ENCODE measurements at places on chromosomes 2 and 18.

DNA sequence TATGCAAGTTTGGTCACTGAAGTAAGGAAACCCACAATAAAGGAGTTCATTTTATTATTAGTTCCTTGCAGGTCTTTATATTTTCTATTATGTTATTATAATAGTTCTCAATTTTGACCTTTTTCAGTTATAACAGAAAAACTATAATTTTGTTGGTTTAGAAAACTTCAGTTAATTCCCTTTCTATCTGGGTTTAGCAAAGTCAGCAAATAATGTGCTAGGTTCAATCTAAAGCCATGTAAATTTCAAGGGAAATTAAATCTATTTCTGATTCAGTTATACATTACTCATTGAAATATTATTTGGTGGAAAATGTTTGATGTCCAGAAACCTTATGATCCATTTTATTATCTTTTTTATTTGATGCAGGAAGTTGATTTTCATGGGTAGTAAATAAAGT is 43.7 kb downstream of the MYL1 start:
- DNase-seq, result no peak

DNA sequence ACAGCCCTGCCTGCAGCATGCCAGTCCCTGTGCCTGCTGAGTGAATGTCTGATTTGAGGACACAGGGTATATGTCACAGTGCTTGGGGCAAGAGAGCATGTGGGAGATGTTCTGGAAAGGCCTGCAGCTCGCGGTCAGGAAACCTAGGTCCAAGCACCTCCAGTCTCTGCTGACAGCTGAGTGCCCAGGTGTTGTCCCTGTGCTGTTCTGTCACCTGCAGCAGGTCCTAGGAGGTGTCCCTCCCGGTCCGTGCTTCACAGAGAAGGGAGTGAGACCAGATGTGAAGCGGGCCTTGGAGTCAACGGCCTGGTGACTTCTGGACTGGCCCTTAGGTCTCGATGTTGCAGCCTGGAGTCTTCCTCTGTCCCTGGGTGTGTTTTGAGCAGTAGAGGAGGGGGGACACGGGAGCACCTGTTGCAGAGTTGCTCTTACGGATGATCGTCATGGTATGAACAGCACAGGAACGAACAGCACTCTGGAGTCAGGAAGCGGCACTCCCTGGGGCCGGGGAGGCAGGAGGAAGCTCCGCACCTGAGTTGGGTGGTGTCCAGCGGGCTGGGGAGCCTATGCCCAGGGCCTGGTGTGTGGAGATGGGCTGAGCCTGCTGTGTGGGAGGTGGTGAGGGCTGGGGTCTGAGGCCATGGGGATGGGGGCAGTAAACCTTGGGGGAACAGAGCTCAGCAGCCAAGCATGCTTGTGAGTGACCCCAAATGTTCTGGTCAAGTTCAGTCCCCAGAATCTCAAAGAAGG is 21.6 kb upstream of the ARHGEF4 start:
- no peak for DNase-seq

GRCh38 chr2:118032169-118033013 is 18.5 kb upstream of the CCDC93 start:
- peak; percentile 49 for DNase-seq

DNA sequence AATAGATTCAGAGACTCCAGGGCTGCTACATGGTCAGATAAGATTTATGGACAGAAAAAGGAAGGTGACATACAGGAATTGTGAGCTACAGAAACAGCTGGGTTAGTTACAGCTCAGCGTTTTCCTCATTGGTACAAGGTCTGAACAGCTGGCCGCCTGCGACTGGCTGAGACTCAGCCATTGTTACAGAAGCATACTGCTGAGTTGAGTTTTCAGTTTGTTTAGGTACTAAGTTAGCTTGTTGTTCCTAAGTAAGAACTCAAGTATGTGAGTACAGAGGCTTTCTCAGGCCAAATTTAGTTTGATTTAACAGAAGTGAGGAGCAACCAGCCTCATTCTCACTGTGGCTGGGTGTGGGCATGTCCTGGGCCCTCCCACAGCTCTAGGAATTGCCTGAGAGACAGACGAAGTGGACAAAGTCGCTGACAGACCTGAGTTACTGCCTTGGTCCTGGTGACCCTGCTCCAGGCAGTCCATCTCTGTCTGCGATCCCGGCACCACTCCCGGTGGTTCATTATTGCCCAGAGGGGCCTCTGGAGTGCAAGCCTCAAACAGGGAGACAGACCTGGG is 27.8 kb upstream of the RHOB start:
- DNase-seq, result no peak

DNA sequence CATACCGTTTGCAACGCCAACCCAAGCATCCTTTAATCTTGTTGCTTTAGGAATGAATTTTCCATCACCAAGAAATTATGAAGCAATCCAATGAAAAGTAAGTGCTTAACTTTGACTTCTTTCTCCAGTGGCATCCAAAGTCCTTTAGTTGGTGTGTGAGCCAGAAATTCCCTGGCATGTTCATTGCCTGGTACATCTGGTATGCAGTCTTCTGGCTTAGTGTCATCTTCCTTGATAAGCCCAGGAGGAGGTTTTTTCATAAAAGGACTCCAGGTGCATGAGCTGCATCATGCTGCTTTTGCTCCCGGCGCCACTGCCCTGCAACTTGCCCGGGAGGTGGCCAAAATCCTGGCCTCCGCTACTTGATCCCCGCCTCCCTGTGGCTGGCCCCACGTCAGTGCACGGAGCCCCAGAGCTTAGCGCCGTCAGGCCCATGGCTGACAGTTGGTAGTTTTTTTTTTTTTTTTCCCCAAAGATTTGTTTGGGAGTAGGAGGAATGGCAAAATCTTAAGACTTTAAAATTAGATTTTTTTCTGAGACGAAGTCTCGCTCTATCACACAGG is 58.7 kb downstream of the PUM2 start:
- no peak for DNase-seq

- DNase-seq, result no peak
These were observed 126.4 kb upstream of the MGAT5 start for GRCh38 chr2:134127496-134127895.

DNA sequence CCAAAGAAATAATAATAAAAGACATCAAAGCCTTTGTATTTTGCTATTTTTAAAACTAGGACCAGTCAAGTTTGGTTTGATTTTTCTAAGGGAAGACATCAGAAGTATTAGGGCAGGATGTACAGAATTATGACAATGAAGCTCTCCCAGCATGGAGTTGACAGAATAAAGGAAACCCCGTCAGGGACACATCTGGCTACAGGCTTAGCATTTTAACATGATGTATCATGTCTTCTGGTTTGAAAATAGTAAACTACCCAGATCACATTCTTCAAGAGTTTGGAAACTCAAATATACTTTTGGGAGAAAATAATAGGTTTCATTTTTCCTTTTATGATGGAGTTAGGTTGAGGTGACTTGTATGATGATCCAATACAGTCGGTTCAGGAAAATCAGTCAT is 552.0 kb upstream of the CDH2 start:
- DNase-seq, result no peak

DNA sequence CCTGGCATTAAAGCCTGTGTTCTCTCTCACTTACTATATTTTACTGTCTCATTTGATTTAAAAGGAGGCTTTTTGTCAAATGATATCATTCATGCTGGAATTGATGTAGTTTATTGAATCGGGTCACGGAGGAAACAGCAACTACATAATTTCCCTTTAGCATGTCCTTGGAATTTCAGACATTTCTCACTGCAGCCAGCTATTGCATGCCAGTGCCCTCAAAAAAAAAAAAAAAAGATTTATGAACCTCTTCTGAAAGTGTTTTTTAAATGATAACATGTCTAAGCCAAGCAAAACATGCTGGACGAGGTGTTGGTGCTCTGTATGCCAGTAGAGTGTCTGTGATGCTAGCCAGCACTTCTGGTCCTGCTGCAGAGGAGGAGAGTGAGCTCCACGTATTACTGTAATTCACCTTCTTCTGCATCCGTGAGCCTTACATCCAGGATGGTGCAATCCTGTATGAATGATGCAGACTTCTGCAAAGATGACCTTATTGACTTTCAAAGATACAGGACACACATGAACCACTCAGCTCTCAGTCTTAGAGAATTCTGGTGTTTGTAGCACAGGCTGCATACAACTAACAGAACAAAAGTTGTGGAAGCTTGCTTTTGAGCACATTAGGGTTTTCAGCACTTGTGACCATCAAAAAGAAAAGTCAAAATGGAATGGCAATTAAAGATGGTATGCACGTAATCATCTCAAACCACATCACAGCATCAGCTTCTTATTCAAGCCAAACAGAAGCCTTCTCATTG is 31.1 kb downstream of the UGP2 start:
- DNase-seq, result no peak
